MG63 (cell line): ENCODE measurements at places on chromosomes 6 and 20.

GRCh38 chr6:158548418-158549161 lies 11.3 kb upstream of the TMEM181 start:
- DNase-seq: no peak

DNA sequence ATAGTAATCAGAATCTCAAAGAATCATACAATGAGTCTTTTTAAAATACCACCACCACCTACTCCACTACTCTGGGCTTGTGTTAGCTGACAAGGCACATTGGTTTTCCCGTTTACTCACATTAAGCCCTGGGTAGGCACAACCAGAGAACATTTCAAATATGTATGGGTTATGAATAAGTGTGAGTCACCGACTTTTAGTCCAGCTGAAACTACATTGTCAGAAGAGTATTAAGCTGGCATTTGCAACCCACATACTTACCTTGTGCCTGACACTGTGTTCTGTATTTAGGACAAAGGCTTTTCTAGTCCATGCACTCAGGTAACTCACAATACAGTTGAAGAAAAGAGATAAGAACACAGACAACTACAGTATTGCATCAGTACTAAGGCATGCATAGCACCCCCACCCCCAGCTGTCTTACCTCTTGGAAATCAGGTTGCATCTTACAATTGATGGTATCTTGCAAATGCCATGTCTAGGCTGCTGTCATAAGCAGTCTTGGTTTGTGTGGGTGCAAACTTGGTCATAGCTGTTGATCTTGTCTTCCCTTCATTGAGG lies 40.3 kb upstream of the AHI1 start:
- DNase-seq: peak; percentile 40

GRCh38 chr6:134853111-134854055 lies 96.5 kb downstream of the ALDH8A1 start:
- peak; percentile 50 for DNase-seq

GRCh38 chr6:2971420-2972218 lies at the start of gene SERPINB6:
Gene SERPINB6 (minus strand): TSS chr6:2971567. CDS start chr6:2959332, 12,235 bp downstream.
- DNase-seq: peak; percentile 73

- no peak for DNase-seq
Observed at GRCh38 chr6:108619431-108620197, 58.9 kb downstream of the FOXO3 start.

DNA sequence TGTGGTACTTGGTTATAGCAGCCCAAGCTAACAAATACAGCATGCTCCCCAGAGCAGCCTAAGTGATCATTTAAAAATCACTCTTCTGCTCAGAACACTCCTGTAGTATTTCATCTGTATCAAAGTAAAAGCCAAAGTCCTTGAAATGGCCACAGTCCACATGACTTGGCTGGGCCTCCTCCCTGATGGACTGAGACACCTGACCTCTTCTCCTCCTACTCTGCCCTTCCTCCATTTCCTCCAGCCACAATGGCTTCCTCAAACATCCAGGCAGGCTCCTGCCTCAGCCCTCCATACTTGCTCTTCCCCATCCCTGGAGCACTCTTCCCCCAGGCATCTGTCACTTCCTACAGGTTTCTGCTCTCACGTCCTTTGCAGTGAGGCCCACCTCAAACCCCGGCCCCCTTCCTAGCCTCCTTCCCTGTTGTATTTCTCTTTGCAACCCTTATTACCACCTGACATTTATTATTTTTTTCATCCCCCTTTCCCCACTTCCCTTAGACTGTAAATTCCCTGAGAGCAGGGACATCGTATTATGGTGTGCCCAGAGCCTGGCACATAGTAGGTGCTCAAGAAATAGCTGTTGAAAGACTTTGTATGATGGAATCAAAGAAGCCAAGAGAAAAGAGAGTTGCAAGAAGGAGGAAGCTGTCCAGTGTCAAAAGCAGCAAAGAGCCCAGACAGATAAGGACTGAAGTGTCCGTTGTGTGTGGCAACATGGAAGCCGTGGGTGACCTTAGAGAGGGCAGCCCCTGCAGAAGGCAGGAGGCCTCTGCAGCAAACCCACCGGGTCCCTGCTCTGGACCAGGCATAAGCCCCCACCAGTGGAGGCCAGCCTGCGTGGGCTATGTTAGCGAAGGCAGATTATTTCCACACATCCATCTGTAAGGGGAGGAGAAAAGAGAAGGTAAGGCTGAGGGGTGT lies 87.5 kb downstream of the TRERF1 start:
- no peak for DNase-seq

GRCh38 chr6:131755597-131755996 lies 44.8 kb upstream of the CTAGE9 start:
- DNase-seq: peak; percentile 18

GRCh38 chr6:20696676-20697075 lies 162.4 kb downstream of the CDKAL1 start:
- DNase-seq: no peak
